ENCODE measurements at places on chromosomes 1 and 21. TPM values are rescaled to one million over a fixed set of nuclear protein-coding genes. Genes with fewer than 3 reads are reported as not detected.

Gene TNFRSF14
- polyA plus RNA-seq = 554 TPM

Gene RPS27
- 4,487 TPM for polyA plus RNA-seq

Gene RUNX3
- 0.73 TPM for polyA plus RNA-seq

Gene AADACL4
- 0.16 TPM for polyA plus RNA-seq

Data from adrenal gland (tissue), 19 donors.